ENCODE measurements at places on chromosomes 6 and 20.

DNA sequence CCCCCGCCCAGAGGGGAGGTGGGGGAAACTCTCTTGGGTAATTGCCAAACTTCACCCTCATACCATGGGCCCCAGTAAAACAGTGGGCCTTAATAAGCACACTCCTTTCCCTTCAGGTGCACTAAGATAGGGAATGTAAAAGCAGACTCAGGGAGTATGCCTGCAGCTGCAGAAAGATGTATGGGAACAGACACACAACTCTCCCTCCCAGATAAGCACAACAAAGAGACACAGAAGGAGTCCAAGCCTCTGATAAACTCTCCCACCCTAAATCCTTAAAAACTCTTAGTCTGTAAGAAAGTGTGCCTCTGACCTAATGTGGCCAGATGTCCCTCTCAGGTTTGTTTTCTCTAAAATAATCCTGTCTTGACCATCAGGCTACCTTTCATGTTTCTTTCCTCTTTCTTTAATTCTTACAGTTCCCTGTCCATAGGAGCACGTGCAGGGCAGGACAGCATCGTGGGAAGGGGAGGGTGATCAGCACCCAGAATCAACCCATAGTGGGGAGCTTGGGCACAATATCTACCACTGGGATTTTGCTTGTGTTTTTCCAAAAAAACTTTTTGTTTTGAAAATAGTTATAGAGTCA, 11.3 kb upstream of the CTCFL start:
- no peak for DNase-seq

GRCh38 chr6:169263836-169264608, 10.4 kb upstream of the THBS2 start:
- no peak for DNase-seq

DNA sequence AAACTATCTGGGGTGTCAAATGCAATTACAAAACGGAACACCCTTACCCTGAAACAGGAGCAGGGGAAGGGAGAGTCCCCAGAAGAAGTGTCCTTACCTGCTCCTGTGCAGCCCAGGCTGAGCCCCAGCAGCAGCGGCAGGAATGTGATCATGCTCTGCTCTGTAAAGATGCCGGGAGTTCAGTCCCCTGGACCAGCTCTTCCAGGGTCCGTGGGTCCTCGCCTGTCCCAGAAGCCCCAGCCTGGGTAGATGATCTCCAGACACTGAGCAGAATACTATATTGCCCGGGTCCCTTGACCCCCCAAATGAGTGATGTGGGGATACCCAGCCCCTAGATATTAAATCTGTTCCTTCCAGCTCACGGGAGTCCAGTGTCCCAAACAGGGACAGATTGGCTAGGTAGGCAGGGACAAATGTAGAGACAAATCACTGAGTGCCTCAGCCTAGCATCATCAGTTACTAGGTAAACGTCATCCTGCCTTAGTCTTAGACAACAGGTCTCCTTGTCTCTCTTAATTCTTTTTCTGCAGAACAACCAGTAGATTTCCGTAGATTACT, at the start of gene HLA-DMB:
TSS of gene HLA-DMB (minus strand) at position 373 of the 558 bp plus-strand sequence. CDS start at position 152, 221 bp downstream.
- DNase-seq, result peak; percentile 85

DNA sequence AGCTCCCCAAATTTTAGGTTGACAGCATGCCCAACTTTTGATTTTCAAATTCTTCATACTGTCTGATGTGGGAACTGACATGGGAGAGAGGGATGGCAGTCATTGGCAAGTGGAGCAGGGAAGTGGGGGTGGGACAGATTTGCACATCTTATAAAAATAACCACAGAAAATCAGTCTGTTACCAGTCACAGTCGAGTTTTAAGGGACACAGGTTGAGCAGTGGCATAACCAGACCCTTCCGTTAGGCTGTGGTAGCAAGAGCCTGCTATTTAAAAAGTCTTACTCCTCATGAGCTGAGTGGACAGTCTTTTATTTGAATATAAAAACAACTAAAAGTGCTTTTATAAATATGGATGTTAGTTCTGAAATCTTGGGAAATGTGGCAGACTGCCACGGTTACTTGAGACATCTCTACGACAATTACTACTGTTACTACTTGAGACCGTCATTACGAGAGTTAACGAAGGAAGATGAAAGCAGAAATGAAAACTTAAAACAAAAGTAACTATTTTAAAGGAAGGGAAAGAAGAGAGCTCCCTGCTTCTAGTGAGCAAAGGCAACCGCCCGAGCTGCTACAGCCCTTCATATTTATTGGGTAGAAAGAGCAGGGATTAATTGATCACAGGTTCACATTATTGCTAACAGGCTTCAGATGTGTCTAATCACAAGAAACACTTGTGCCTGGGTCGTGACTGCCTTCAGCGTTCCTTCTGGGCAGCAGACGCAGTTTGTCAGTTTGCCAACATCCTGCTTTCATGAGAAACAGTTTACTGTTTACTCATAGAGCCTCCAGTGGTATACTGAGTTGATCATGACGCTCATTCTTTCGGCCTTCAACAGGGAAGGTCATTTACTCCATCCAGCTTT, 71.3 kb downstream of the EFHC1 start:
- DNase-seq, result no peak

DNA sequence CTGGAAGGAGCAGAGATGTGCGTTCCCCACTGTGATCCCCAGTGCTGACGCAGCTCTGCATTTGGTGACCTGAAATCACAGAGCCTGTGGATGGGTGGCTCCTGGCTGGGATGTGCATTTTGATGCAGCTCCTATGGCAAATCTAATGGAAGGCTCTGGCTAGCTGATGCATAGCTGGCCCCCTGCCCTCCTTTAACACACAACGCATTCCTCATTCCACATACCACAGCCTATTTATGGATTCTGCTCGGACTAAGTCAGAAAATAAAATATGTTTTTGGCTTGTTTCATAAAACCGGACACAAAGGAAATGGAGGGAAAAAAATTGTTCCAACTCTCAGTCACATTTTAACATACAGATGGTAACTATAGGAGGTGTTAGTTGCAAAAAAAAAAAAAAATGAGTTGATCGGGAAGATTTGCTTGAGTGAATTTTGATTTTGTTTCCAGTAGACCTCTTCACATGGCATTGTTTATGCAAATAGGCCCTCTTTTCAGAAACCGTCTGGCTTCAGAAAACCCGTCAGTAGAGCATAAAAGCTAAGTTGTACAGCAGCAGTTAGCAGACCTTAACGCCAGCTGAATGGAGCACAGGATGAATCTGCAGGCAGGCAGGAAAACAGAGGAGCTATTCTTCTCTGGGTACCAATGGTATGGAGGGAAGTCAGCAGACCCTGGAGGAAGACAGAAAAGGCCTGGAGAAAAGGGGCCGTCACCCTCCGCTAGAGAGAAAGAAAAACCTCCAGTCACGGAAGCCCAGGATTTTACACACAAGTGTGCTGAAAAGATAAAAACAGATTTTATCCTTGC, 215.4 kb downstream of the HDGFL1 start:
- no peak for DNase-seq

Measured in HTR-8/SVneo (cell line).